ENCODE measurements at places on chromosomes 6 and 20.

DNA sequence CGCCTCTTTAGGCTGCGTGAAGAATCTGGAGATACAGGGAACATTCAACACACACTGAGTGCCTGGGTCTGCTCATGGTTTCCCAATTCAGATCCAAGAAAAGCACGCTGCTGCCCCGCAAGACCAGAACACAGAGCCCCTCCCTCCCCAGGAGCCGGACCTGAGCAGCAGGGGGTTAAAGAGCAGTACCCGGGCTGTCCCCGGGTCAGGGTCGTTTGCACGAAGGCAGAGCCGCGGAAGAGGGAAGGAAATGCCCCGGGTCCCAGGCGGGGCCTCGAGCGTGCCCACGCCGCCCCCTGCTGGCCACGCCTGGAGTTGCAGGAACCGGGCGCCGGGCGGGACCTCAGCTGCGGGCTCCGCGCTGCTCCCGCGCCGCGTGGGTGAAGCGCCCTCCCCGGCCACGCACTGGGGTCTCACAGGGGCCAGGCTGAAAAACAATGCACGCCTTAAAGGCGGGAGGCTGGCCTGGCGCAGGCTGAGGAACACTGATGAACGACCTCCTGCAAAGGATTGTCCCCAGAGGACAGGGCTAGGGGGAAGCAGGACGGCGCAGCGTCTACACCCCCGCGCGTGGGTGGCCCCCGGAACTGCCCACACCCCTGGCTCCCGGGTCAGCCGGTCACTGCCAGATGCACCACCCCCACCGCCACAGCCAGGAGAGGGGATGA, 48.9 kb downstream of the ANKRD60 start:
- peak; percentile 28 for DNase-seq

DNA sequence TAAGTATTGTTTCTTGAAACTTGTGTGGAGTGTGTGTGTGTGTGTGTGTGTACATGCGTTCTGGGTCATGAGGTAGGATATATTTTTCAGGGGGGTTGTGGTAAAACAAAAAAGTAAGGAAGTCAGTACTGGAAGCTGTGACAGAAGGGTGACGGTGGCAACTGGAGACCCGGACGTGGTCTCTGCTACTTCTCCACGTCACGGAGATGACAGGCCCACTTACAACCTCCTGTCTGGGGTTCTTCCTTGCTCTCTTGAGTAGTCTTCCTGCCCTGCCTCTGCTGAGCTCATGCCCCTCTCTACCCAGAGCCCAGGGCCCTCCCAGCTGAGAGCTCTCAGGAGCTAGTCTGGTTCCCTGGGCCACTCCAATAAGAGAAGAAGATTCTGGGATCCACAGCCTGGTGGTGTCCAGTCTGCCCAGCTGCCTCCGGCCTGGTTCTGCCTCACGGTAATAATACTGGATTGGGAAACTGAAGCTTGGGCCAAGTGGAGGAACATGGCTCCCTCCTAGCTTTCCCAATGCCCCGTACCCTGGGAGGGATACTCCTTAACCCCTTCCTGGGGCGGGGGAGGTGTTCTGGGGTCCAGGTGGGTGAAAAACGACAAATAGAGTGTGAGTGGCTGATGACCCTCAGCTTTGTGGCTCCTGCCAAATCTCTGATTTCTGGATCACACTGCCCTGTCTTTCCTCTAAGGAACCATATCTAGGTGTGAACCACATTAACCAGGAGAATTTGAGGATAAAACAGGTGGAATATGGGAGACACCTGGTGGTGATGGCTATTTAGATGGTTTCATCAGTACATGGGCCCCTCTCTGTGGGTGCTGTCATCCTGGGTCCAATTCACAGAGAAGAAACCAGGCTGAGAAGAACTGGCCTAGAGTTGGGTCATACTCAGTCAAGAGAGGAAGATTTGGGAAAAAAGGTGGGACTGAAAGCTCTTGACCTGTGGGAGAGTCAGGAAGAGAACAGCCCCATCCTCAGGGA, 27.2 kb downstream of the VEGFA start:
- DNase-seq, result no peak

DNA sequence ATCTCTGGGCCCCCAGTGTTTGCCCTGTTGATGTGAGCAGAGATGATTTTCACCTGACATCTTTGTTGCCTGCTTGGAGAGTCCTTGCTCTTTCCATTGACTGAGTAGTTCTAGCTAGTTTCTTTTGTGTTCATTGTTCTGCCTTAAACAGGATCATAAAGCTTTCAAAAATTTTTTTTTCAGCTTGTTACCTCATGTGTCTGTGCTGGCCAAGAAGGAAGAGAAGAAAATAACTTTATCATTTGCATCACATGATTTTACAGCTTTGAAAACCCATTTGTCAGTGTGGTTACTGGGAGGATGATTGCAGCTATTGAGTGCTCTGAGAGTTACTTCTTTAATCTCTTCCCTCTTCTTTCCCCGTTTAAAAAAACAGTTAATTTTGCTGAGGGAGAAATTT, 16.0 kb downstream of the FOXO3 start:
- DNase-seq, result no peak

- no peak for DNase-seq
These were observed 29.9 kb upstream of the SMOC2 start for GRCh38 chr6:168411130-168411529.

DNA sequence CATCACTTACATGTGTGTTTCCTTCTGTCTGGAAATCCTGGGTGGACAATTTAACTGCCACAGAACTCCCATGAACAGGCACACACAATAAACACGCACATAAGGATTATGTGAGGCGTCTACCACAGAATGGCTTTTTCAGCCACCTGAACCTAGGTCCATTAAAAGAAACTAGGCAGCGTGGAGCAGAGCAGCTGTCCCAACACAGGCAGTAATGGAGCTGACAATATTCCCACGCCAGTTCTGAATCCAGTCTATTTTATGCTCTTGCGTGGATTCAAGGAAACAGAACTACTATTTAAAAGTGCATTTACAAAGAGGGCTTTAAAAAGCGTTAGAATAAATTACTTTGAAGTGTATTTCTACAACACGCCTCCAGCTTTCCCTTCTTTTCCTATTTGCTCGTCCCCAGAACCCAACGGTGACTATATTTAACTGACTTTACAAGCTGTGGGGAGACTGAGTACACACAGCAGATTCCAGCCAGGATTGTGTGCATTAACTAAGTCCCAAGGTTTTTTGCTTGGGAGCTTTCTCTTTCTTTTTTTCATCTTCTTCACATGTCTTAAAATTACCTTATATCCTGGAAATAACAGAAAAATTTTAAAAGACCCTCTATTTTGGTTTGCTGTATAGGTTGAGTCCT, 95.9 kb downstream of the GMDS start:
- DNase-seq, result no peak

DNA sequence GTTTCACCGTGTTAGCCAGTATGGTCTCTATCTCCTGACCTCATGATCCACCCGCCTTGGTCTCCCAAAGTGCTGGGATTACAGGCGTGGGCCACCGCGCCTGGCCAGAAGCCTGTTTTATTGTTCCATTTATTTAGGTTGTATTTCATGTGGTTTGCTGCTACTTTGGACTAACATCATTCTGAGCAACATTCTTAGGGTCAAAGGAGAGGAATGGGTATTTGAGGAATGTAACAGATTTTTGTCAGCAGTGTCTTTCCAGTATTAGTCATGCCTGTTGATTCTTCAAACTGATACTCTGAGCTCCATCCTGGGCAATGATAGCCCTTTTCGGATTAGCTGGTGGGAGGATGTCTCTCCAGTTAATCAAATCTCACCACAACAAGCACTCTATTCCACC, 213.0 kb upstream of the CITED2 start:
- no peak for DNase-seq

GRCh38 chr6:154583546-154584188, 73.2 kb upstream of the CNKSR3 start:
- no peak for DNase-seq

DNA sequence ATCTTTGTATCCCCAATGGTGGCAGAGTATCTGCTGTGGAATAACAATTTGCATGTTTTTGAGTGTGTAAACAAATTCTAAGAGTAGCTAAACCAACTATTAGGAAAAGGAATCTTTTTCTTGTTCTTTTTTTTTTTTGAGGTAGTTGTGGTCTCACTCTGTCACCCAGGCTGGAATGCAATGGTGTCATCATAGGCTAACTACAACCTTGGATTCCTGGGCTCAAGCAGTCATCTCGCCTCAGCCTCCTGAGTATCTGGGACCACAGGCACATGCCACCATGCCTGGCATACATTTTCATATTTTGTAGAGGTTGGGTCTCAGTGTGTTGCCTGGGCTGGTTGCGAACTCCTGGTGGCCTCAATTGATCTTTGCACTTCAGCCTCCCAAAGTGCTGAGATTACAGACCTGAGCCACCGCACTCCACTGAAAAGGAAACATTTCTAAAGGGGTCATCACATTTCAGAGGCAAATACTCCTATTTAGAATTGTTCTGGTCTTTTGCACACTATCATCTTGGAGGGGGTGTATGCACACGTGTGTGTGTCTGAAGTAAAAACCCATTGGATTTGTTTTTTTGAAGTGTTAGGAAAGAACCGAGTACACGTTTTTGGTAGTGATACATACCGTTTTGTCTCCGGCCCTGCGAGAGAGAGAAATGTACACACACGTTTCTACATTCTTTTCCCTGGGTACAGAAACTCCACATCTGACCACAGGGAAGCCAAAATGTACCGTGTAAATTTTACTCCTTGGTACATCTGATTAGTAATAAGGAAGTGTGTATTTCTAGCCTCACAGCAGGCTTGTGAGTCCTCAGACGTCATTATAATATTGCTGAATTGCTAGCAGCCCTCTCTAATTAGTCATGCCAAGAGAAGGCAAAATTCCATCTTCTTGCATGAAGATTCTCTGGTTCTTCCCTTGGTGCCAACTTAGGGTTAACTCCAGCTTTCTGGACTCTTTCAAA, 183.6 kb downstream of the JARID2 start:
- no peak for DNase-seq

DNA sequence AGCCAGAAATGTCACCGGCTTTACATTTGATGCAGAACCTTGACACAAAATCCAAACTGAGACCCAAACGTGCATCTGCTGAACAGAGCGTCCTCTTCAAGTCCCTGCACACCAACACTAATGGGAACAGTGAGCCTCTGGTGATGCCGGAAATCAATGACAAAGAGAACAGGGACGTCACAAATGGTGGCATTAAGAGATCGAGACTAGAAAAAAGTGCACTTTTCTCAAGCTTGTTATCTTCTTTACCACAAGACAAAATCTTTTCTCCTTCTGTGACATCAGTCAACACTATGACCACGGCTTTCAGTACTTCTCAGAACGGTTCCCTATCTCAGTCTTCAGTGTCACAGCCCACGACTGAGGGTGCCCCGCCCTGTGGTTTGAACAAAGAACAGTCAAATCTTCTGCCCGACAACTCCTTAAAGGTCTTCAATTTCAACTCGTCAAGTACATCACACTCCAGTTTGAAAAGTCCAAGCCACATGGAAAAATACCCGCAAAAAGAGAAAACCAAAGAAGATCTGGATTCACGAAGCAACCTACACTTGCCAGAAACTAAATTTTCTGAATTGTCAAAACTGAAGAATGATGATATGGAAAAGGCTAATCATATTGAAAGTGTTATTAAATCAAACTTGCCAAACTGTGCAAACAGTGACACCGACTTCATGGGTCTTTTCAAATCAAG, 108.4 kb downstream of the RTN4IP1 start:
- DNase-seq, result no peak

- no peak for DNase-seq
These were observed 6.6 kb downstream of the UFL1 start for GRCh38 chr6:96528193-96528592.

Data from C1 segment of cervical spinal cord (tissue), 14 donors.